ENCODE measurements at places on chromosomes 5 and 9.

GRCh38 chr5:127602481-127602880 is 46.4 kb upstream of the CTXN3 start:
- DNase-seq = no peak

- DNase-seq = no peak
Observed at GRCh38 chr5:43255704-43256103, 57.5 kb downstream of the HMGCS1 start.

DNA sequence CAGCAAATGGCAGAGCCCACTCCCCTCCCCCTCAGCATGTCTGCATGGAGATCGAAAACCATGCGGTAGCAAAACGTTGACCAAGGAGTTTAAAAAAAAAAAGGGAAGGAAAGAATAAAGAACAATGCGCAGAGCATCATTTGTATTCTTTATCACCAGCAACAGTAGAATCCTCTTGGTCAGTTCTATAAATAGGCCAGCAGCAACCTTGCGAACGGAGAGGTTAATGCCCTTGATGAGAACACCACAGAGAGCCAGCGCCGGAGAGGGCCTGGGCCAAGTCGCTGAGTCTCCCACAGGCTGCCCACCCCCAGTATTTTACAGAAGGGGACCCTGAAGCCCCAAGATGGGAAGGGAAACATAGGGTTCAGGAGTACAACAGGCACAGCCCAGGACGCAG is 22.7 kb downstream of the WHRN start:
- DNase-seq = no peak

DNA sequence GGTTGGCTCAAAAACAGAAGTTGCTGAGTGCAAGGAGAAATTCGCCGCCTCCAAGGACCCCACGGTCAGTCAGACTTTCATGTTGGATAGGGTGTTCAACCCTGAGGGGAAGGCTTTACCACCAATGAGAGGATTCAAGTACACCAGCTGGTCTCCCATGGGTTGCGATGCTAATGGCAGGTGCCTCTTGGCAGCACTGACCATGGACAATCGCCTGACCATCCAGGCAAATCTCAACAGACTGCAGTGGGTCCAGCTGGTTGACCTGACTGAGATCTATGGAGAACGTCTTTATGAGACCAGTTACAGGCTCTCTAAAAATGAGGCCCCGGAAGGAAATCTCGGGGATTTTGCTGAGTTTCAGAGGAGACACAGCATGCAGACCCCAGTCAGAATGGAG is 7.7 kb downstream of the GTF3C4 start:
- DNase-seq = no peak

GRCh38 chr5:32712481-32713360 is 1.6 kb downstream of the NPR3 start:
- DNase-seq = no peak

DNA sequence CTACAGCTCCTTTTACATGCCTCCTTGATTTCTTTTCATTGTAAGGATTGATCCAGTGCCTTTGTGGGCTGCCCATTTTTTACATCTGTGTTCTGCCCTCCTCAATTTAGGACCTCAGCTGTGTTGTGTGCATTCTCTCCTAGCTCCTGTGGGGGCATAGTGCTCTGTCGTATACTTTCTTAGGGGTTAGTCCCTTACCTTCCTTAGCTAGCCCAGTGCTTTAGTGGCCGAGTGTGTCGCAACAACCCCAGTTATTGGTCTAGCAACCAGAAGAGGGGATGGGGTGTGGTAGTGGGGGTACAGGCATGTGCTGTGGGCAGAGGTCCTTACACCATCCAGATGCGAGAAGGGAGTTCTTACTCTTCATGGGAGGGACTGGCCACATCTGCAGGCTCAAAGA is 12.1 kb downstream of the MTRR start:
- DNase-seq = no peak

- DNase-seq = no peak
Observed at GRCh38 chr5:176732736-176733405, 77.5 kb upstream of the UNC5A start.

DNA sequence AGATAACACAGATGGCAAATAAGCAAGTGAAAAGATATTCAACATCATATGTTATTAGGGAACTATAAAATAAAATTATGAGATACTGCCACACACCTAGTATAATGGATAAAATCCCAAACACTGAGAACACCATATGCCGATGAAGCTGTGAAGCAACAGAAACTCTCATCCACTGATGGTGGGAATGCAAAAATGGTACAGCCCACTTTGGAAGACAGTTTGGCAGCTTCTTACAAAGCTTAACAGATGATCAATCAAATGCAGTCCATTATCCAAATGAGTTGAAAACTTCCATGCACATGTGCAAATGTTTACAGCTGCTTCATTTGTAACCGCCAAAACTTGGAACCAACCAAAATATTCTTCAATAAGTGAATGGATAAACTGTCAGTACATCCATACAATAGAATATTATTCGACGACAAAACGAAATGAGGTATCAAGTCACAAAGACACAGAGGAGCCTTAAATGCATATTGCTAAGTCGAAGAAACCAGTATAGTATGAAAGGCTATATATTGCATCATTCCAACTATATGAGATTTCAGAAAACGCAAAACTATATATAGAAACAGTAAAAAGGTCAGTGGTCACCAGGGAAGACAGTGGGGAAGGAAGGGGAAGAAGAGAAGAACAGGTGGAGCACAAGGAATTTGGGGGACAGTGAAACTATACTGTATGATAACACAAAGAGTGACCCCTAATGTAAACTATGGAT is 14.9 kb downstream of the PFDN1 start:
- DNase-seq = no peak

DNA sequence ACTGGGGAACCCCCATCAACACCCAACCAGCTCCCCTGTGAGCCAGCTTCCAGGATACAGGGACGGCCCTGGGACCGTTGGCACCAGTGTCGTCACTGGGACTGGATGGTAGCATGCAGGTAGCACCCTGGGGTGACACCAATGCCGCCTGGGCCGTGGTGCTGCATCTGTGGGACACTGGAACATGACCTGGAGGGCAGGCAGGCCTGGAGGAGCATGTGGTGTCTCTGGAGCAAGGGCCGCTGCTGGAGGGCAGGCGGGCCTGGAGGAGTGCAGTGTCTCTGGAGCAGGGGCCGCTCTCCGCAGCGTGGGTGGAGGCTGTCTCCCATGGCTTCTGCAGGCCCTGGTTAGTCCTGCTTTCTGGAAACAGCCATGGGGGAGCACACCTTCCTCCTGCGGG is 13.1 kb downstream of the LPCAT1 start:
- DNase-seq = no peak

- no peak for DNase-seq
Observed at GRCh38 chr9:93572221-93572620, 4.2 kb upstream of the PHF2 start.

Data from NCI-H1105 (cell line).